ENCODE measurements at places on chromosomes 7 and 10.

- DNase-seq = no peak
Measured at GRCh38 chr10:107083388-107084009, 81.0 kb downstream of the SORCS1 start.

GRCh38 chr10:49299816-49300139 is 808 bp downstream of the C10orf71 start:
- DNase-seq = no peak

- DNase-seq = no peak
Measured at GRCh38 chr10:80154626-80154977, 22.1 kb downstream of the PLAC9 start.

DNA sequence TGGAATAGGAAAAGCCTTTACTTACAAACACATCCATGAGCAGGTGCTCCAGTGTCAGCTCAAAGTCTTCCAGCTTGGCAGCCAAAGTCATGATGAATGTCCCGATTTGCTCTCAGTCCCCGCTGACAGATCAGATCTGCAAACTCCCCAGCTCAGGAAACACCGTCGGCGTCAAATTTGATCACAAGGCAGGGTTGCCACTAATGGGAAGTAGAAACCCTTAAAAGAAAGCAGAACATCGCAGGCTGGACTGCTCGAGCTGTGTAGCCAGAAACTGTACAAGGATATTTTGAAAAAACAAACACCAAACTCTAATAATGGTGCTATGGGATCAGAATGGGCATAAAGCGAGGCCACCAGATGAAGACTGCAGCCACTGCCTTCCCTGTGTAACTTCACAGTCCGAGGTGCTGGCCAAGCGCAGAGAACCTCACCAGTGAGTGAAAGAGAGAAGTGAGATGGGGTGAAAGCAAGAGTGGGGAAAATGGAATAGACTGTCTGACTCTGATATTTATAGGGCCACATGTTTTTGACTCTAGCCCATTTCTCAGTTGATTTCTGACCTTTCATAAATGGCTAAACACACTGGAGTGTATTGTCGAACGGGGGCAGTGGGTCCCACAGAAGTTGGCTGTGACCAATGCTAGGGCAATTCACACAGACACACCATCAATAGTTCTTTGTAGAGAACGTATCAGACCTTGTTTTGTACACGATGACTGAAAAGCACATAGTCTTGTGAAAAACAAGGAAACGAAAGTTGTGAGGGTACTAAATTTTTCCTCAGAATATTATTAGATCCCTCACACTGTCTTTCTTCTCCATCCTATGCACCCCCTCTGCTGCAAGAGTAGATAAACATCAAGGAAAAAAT is 306.2 kb downstream of the FRMD4A start:
- DNase-seq = no peak

DNA sequence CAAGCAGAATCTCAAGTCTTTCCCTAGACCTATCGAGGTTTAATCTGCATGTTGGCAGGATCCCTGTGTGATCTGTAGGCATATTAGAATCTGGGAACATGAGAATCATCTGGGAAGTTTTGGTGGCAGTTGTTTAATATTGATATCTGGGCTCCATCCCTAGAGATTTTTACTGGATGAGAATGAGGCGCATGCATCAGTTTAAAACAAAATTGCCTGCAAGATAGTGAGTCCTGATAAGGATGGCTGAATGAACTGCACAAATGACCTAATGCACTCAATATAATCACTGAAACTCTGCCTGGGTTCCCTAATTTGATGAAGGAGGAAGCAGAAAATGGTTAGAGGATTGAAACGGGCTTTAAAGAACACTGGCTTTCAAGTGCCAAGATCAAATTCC is 218.0 kb downstream of the FGFR2 start:
- DNase-seq = no peak

DNA sequence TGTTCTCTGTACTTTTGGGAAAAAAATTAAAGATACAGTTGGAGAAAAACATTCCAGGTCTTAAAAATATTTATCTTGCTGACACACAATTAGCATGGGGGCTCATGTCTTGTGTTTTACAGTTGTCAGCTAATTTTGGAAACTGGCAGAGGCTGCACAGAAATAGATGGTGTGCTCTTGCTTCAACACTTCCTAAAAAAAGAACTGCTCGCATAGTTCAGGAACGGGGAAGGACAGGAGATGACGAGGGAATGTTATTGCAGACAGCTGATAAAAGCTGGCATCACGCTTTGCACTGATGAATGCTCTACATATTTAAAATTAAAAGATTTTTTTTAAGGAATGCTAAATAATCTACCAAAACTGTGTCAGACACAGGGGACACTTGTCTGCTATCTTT is 103.5 kb upstream of the CELF2 start:
- no peak for DNase-seq

- DNase-seq = no peak
Measured at GRCh38 chr7:75914169-75914654, 743 bp upstream of the POR start.

DNA sequence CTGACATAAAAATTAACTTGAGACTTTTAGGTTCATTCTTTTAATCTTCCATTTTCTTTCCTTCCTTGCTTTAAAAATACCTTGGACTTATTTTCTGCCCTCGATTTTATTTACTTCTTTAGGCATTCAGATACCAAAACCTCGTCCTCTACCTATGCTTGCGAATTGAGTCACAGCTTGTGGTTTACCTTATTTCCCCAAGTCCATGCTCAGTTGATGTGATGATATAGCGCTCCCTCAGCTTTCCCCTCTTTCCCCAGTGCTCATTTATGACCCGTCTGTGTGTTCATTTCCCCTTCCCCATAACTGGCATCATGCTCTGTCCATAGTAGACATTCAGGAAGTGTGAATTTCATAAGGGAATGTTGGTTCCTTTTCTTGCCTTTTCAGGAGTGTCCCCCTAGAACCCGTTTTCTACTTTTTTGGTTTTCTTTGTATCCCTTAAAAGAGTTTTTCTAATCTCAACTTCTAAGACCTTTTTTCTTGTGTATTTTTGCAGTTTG is 19.1 kb upstream of the PRKRIP1 start:
- no peak for DNase-seq

GRCh38 chr10:125050383-125050782 is 108.5 kb downstream of the ZRANB1 start:
- DNase-seq = no peak

GRCh38 chr7:20697351-20697750 is 81.9 kb downstream of the ABCB5 start:
- no peak for DNase-seq

DNA sequence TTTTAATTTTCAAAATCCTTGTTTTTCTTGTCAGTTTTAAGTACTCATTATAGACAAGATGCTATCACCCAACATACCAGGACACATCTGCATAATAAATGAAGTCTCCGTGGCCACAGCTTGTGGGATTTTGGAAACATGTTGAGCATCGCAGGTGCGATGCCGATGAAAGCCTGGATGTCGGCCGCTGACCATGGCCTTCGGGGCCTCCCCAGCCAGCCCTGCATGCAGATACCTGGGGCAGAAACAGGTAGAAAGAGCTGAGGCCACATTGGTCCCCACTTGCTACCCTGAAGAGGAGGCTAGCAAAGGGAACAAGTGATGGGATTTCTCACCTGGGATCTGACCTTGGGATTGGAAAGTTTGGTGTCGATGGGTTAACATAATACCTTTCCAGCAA is 123.8 kb downstream of the DOCK1 start:
- DNase-seq = no peak

DNA sequence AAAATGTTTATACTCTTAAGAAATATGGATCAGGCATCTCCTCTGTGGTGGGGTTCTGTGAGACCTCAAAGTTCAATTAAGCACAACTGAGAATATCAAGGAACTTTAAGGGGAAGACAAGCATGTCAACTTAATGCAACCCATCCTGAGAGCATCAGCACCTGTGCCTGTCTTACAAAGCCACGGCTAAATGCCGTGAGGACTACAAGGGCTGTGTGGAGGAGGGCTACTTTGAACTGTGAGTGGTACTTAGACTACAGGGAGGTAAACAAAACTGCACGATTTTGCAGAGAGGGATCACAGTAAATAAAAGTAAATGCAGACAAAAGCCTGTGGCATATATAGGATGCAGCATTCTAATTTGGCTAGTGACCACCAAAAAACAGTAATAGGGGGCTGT is 139.1 kb downstream of the ATE1 start:
- DNase-seq = no peak

DNA sequence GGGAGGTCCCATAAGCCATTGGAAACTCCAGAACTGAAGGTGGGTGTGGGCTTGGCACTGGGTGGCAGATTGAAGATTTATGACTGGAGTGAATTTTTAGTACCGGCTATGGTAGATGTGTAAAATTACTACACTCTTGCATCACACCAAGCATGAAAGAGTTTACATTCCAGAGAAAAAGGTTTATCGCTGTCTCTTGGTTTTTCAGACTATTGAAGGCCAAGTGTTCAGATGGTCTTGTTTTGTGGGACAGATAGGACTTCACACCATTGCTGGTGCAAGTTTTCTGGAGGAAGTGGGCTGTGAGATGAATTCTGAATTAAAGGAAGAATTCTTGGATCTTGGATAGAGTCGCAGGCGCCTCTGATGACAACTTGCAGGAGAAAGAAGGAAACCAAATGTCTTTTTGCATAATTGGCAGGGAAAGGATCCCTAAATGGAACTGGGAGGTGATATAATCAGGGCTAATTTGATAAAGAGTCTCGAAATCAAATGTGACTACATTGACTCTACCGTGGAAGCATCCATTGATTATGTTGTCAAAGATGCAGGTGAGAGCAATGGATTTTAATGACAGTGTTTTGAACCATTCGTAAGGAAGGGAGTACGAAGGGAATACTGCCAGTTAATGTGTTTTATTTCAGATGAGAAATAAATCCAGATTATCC is 14.2 kb upstream of the NMT2 start:
- DNase-seq = peak; percentile 38

GRCh38 chr7:20797462-20798080 is 10.9 kb upstream of the SP8 start:
- DNase-seq = no peak

DNA sequence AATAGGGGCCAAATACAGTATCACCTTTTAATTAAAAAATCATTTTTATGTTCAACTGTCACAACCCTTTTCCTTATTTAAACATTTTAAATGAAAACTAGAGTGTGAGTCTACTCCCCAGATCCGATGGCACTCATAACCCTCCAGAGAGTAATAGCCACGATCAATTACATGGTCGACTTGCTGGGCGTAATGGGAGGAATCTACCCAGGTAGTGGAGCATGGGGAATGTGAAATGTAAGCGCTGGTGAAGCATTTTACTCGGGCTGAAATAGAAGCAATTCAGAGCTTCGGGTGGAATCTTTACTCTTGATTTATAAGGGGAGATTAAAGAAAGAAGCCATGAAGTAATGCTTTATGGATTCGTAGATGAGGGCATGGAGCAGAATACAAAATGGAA is 321.9 kb downstream of the ACTR3B start:
- no peak for DNase-seq

DNA sequence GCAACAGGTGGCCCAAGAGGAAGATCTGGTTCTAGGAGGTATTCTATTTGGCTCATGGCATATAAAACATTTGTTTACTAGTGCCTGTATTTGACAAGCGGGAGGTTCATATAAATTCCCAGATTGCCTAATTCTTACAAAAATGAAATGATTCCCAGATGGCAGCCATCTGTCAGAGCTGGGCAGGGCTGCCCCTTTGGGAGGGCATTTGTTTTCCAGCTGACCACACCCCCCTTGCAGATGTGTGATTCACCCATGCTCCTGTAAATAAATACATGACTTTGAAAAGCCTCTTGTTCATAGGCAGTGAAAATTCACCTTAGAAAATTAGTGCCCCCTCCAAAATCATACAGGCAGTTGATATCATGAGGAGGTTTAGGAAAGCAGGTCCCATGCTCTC is 8.6 kb downstream of the VWC2 start:
- DNase-seq = no peak

- DNase-seq = no peak
Measured at GRCh38 chr7:121479466-121479865, 83.4 kb upstream of the FAM3C start.

- peak; percentile 25 for DNase-seq
Measured at GRCh38 chr10:96380821-96381220, 22.0 kb upstream of the OPALIN start.

- DNase-seq = no peak
Measured at GRCh38 chr7:36650766-36651312, 73.5 kb downstream of the AOAH start.

DNA sequence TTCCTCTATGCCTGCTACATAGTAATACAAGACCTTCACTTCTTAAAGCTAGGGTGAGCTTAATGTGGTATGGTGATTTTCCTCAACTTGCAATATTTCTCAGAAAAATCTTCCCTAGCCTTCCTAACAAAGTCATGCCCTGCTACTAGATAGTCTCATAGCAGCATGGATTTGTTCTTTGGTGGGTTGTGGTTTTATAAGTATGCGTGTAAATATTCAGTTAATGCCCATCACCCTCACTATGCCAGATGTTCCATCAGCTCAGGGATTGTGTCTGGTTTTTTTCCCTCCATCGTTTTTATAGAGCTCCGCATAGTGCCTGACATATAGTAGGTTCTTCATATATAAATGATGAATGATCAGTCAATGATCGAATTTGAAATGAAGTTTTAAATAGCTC is 182.8 kb downstream of the CREB5 start:
- DNase-seq = no peak

DNA sequence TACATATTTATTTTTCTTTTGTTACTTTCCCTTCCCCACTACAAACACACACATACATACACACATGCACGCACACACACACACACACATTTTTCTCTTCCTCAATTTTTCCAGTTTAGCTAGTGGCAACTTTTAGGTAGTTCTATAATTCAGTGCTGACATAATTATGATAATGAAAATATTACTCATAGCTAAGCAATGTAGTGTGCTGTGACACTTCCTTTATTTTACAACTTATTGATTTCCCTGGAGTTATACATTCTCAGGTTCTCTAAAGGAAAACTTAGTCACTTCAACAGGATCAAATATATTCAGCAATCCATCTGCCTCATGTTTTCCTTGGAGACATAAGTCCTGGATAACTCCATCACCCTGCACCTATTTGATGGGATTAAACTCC is 151.6 kb downstream of the CACNA2D1 start:
- no peak for DNase-seq

GRCh38 chr10:130686689-130687300 is 550.6 kb downstream of the GLRX3 start:
- no peak for DNase-seq

- peak; percentile 75 for DNase-seq
Measured at GRCh38 chr10:24254180-24254579, 45.2 kb downstream of the KIAA1217 start.
